ENCODE measurements at places on chromosomes 3 and 15. TPM values are rescaled to one million over a fixed set of nuclear protein-coding genes. Genes with fewer than 3 reads are reported as not detected.

The LRTM1 gene
- total RNA-seq = not detected

The DBR1 gene
- 13.7 TPM for total RNA-seq

The CTXN2 gene
- not detected for total RNA-seq

The LXN gene
- total RNA-seq = 72.1 TPM

The ANKRD34C gene
- not detected for total RNA-seq

The GXYLT2 gene
- 1.1 TPM for total RNA-seq

The SPINT1 gene
- total RNA-seq = 3.2 TPM

The IFT57 gene
- 22.7 TPM for total RNA-seq

The ZNF860 gene
- total RNA-seq = 0.98 TPM

The CCDC174 gene
- 11.4 TPM for total RNA-seq

The CASR gene
- under 0.01 TPM for total RNA-seq

The SLC15A2 gene
- 0.33 TPM for total RNA-seq

The SLC6A11 gene
- total RNA-seq = not detected

The RBMS3 gene
- total RNA-seq = 49.6 TPM

The AP3B2 gene
- not detected for total RNA-seq

The CEMIP gene
- 0.19 TPM for total RNA-seq

The FGD5 gene
- total RNA-seq = 127 TPM

The PTX3 gene
- 395 TPM for total RNA-seq

Measured in vein endothelial cell (primary cell).